Osteoblast (primary cell): ENCODE measurements at places on chromosomes 6 and 20. TPM values are rescaled to one million over a fixed set of nuclear protein-coding genes. Genes with fewer than 3 reads are reported as not detected.

GRCh38 chr6:145277358-145278086 lies 457.8 kb downstream of the EPM2A start:
- DNase-seq = no peak

GRCh38 chr20:37519508-37520418 lies 1.3 kb upstream of the NNAT start:
- DNase-seq = no peak

DNA sequence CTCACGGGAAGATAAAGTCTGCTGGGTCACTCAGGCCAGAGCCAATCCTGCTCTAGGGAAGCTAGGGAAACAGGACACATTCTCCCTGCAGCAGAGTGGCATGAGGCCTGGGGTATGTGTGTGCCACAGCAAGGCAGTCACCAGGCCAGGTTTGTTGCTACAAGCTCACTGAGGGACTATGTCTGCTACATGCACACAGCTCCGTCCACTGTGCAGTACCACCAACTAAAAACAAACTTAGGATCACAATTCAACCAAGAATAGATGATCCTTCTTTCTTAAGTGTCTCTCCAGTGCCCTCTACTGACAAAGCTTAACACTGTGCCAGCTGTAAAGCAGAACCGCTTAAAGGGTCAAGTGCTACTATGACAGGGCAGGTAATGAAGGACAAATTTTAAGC lies 192.5 kb downstream of the PTPRK start:
- no peak for DNase-seq

DNA sequence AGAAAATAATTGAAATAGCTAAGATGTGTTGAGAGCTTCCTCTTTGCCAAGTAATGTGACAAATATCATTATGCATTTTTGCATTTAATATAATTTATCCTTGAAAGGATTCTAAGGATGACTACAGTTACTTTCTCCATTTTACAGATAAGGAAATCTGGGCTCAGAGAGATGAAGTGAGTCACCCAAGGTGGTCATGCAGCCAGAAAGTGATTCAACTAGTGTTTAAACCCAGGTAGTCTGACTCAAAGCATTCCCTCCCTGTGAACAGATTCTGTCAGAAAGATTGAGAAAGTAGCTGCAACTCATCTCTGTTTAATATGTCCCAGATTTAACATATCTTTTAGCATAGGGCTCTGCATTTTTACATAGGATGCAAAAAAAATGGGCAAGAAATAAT lies 28.1 kb downstream of the NRSN1 start:
- no peak for DNase-seq

The LPIN3 gene
- 9.0 and 10.3 TPM in 2 replicates for total RNA-seq

DNA sequence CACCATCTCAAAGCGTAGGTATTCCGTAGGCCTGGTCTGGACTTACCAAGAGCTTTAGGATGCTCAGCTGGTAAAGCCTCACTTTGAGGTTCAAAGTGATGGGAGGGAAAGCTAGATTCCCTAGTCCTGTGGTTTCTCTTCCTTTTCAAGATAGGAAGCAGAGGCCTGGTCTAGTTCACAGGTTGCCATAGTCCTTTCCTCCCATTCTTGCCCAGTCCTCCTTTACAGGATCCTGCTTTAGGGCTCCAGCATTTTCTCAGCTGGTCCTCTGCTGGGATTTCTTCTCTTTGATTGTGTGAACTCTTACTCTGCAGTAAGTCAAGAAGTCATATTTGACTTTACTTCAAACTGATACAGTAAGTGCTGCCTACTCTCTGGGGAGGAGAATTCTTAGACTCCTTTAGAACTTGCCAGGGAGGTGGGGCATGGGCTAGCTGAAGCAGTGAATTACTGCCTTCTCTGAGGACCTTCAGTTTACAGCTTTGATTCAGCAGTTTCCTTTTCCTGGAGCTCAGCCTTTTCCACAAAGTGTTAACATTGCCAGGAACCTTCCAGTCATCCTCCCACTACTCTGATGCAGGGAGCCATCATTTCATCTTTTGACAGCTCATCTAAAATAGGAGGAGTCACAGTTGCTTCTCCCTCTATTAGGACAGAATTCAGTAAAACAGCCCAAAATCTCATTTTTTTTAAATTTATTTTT lies 42.8 kb upstream of the PLCG1 start:
- peak; percentile 75 for DNase-seq

The GRIK2 gene
- 0.29 and 0.72 TPM in 2 replicates for total RNA-seq

The BPIFA1 gene
- total RNA-seq = not detected in 2 replicates

DNA sequence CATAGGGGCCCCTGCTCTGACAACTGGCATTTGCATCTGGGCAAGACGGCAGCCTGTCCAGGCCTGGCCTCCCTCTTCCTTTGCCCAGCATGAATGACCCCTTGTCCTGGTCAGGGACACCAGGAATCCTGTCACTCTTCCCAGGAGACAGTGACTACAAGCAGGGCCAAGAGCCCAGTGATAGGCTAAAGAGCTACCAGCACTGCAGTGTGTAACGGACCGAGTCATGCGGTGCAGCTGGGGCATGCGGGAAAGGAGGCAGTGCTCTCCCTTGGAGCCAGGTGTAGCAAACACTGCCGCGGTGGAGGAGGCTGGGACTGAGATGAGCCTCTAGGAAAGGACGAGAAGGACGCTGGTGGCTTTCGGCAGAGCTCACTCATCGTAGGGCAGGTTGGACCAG lies 38.7 kb upstream of the DSP start:
- DNase-seq = no peak

The SLC24A3 gene
- 0.29 and 1.1 TPM in 2 replicates for total RNA-seq

The APCDD1L gene
- 16.3 and 16.5 TPM in 2 replicates for total RNA-seq

- peak; percentile 86 for DNase-seq
These were observed 29.2 kb downstream of the SGK1 start for GRCh38 chr6:134288538-134289203.

- DNase-seq = no peak
These were observed 1.4 kb upstream of the TXNDC5 start for GRCh38 chr6:7912024-7912423.

DNA sequence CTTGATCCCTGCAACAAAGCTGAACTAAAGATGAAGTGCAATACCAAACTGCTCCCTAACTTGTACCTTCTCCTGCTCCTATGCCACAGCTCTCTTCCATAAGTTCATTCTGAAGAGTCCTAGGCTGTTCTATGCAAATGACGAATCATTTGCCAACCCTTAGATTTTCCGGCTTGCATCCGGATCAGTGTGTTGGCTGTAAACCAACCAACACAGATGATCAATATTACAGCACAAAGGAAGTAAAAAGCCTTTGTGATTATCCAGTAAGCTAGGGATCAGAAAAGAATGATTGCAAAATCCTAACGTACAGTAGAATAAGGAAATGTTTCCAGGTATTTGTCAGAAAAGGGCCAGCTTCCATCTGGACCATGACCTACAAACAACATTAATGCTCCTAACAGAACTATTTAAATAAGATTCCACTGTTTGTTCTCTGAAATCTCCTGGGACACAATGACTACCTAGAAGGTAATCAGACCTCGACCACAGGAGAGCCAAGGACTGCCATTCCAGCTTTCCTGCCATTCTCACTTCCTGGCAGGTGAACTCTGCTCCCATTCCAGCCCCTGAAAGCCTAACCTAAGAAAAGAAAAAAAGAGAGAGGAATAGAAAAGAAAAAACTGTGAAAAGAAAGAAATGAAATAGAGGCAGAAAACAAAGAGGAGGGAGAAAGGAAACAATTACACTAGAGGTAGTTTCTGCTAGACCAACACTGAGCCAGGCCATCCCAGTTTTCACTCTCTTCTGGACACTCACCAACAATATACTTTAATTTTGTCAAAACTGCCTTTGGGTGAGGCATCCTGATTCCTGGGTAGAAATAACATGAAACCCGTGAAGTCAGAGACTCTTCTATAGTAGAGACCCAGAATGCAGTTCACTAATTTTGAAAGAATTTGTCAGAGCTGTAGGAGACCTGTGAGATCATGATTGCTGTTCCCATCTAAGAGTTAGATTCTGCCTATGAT lies 19.7 kb downstream of the GMDS start:
- no peak for DNase-seq

DNA sequence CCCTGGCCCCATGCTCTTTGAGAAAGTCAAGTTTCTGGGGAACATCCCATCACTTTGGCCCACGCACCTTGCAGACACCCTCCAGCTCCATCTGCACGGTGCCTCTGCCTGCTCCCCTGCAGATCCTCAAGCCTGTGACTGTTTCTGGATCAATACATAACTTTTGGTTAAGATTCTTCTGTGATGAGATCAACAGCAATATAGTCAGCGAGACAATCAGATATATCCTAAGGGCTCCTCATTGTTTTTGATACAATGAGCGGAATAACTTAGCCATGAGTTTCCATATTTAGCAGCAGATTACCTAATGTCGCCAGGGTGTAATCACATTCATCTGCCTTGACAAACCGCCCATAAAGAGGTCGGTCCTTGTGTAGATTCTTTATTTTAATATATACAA lies 109.3 kb upstream of the MTHFD1L start:
- no peak for DNase-seq

The THBS2 gene
- 1,102 and 1,498 TPM in 2 replicates for total RNA-seq

DNA sequence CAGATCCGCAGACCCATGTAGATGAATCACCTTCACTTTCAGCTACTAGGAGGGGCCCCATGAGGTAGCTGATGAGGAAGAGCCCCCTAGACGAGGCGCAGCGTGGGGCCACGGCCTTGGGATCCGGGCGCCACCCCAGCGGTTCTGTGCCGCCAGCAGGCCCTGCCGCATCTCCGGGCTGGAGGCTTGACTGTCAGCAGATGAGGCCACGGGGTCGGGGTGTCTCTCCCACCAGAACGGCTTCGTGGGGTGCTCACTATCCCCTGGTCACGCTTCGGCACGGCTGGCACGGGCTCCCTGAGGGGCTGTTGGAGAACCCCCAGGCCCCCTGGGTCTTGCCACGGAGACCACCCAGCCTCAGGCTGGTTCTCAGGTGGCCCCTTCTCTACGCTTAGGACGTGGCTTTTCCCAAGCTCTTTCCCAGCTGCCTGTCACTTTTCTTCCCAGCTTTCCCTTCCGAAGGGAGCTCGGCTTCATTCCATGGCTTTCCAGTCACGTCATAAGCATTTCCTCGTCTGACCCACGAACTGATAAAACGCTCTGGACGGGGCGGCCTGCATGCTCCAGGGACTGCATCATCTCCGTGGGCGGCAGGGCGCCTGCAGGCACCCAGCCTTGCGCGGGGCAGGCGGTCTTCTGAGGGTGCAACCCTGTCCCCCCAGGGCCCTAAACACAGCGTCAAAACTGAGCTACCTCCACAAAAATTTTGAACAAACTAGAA lies 85.9 kb downstream of the THBS2 start:
- DNase-seq = peak; percentile 99

The SIRPD gene
- total RNA-seq = not detected in 2 replicates

DNA sequence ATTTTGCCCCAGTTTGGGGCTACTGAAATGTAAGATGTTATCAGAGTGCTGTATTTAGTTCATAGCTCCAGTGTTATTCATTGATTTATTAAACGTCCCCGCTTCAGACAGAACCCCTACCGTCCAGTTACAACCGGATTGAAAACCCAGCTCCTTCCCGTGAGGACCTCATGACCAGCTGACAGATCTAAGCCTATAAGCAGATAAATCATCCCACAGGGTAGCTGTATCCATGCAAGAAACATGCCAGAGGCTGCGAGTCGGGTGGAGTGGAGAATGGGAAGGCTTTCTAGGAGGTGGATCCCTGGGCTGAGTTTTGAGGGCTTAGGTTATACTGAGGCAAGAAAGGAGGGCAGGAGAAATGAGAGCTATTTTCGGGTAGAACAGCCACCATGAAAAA lies 260.0 kb downstream of the ARID1B start:
- no peak for DNase-seq

- no peak for DNase-seq
These were observed 328.4 kb upstream of the CNR1 start for GRCh38 chr6:88494401-88495140.

The CNBD2 gene
- total RNA-seq = 0.72 and 2.1 TPM in 2 replicates

The SAMD10 gene
- 0.59 and 1.4 TPM in 2 replicates for total RNA-seq

The ZC2HC1B gene
- not detected in 2 replicates for total RNA-seq

- peak; percentile 31 for DNase-seq
These were observed 23.6 kb downstream of the PRKN start for GRCh38 chr6:162704001-162704400.

The STMND1 gene
- not detected in 2 replicates for total RNA-seq

The ANKEF1 gene
- 2.1 and 2.5 TPM in 2 replicates for total RNA-seq

DNA sequence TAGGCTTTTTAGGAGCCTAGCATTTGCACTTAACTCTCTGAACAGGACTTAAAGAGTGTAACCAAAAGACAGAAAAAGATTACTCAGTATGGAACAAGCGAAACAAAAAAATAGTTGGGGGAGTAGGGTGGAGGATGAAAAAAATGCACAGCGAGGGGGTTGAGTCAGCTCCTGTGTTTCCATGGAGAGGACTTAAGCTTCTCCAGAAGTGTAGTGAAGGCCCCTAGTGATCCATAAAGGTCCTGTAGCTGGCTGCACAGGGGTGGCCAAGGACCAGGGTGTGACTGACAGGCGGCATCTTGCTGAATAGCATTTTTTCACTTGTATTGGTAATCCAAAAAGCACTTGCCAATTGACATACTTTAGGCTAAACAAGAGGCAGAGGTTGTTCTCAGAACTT lies 533.9 kb downstream of the RFPL4B start:
- DNase-seq = peak; percentile 63

The NKX2-2 gene
- total RNA-seq = under 0.01 TPM in 1 of 2 replicates, not detected in the other

GRCh38 chr20:10922941-10923340 lies 249.1 kb upstream of the JAG1 start:
- DNase-seq = no peak

GRCh38 chr20:51429144-51429482 lies 113.4 kb downstream of the NFATC2 start:
- no peak for DNase-seq

DNA sequence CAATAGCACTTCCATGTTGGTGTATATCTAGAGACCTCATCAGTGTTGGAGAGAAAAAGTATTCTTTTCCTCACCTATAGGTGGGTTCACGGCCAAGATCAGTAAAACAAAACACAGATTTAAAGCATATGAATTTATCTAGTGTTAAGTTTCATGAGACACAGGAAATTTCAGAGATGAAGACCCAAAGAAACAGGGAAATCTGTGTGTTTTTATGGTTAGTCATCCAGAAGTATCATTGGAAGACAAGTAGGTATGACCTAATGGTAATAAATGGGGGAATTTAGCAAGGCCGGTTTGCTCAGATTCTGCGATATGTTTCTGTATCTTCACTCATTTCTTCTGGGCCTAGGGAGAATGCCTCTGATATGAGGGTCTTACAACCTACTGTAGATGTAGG lies 419.6 kb upstream of the MARCKS start:
- no peak for DNase-seq

DNA sequence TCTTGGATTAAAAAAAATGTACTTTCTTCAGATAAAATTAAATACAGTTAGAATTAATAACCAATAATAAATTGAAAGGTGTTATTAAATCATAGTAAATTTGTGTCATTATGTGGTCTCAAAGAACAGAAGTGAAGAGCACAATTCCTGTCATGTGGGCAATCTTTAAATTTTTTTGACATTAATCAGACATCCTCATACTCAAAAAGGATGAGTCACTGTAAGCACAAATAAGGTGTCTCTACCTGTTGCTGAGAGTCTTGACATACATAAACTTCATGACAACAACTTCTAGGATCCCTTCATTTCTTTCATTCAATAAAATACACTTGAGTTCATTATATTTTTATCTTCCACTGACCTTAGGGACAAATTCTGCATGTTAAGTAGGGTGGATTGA lies 76.1 kb downstream of the SLC22A3 start:
- DNase-seq = no peak

The IL17F gene
- not detected in 2 replicates for total RNA-seq
